ENCODE measurements at places on chromosomes 4 and X. TPM values are rescaled to one million over a fixed set of nuclear protein-coding genes. Genes with fewer than 3 reads are reported as not detected.

Gene CLGN
- total RNA-seq: not detected

Gene PNPLA4
- 22.0 TPM for total RNA-seq

Gene SRPX
- total RNA-seq: 3,060 TPM

Gene LGI2
- 0.25 TPM for total RNA-seq

Gene MAGEB1
- not detected for total RNA-seq

Data from cardiac ventricle fibroblast (primary cell).